ENCODE measurements at places on chromosomes 4 and X.
A peak's percentile ranks its signal among the peaks of the same experiment; 100 is the strongest.

DNA sequence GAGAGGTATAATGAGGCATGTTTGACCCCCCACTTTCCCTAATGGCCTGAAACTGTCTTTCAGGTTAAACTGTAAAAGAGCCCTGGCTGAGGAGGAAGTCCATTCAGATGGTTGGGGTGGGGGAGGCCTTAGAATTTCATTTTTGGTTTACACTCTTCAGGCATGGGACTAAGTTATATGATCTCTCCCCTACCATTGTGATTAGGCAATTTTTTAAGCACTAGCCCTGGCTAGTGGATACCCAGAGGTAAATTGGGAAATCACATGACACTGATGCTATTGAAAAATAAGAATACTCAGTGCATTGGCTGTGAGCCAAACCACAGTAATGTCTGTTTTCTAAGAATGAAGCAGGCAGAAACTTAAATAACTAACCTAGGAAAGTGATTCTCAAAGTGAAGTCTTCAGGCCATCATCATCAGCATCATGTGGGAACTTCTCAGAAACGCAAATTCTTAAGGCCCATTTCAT is 149.7 kb downstream of the RRAGB start:
- no peak for DNase-seq

- no peak for DNase-seq
Observed at GRCh38 chr4:15412461-15412860, 15.4 kb upstream of the C1QTNF7 start.

DNA sequence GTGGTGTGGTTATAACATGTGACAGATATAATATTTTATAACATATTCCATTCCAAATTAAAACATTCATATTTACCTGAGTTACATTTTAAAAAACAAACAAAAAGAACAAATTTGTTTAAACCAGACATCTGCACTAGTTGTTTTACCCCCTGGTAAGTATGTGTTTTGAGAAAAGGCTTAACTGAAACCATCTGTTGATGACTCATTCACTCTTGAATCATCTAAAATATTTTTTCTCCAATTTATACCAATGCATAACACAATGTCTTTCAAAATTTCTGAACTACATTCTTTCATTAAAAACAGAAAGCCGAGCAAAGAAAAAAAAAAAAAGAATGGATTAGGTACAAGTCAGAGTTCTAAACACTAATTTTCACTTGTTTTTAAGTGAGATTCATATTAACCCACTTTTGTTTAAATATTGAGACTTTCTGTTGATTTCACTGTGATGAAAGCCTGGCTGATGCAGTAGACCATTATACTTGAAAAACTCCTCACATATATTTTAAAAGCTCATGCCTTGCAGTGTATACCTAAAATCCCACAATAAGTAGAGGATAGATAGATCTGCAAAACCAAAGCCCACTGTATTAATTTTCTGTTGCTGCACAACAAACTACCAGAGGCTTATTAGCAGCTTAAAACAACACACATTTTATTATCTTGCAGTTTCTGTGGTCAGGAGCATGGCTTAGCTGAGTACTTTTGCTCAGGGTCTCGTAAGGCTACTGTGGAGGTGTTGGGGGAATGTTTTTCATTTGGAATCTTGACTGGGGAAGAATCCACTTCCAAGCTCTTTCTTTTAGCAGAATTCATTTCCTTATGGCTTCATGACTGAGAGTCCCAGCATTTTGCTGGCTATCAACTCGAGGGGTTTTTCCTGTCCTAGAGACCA is 221.5 kb downstream of the PCDH18 start:
- no peak for DNase-seq

- DNase-seq: no peak
Observed at GRCh38 chr4:114257501-114257900, 278.1 kb upstream of the ARSJ start.

DNA sequence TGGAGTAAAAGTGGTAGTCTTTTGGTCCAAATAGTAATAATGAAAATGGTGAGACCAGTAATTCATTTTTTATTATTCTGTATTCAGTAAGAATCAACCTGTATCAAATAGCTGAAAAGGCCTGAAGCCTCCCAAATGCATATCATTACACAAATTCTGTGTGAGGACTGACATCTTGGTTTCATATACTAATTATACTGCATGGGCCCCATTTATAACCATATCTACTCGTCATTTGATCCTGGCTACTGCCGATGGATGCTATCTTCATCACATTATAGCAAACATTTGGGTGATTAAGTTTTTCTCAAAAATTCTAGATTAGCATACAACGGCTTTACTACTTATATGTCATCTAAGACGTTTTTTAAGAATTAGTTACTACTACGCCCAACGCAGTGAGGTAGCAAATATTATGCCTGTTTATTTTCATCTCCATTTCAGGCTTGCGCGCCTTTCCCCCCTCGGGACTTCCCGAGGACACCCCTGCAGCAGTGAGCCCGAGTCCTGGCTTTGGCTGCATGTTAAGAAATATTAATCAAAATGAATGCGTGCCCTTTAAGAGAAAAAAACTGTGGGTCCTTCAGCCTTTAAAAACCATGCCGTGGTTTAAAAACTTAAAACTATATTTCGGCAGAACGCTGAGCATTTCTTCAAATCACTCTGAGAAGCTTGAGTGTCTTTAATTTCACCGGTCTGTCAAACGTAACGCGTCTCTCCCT is 814 bp upstream of the MMAA start:
- peak; percentile 39 for DNase-seq

GRCh38 chr4:14985843-14986242 is 16.4 kb upstream of the CPEB2 start:
- no peak for DNase-seq
